ENCODE measurements at places on chromosomes 7 and 10.
A peak's percentile ranks its signal among the peaks of the same experiment; 100 is the strongest.

- no peak for DNase-seq
These were observed at the start of gene TMEM273 for GRCh38 chr10:49187950-49188761. TMEM273 (minus strand) TSS chr10:49188391; CDS start chr10:49188336, 55 bp downstream.

- DNase-seq: peak; percentile 8
These were observed 91.7 kb downstream of the SLC25A40 start for GRCh38 chr7:87784424-87784823.

DNA sequence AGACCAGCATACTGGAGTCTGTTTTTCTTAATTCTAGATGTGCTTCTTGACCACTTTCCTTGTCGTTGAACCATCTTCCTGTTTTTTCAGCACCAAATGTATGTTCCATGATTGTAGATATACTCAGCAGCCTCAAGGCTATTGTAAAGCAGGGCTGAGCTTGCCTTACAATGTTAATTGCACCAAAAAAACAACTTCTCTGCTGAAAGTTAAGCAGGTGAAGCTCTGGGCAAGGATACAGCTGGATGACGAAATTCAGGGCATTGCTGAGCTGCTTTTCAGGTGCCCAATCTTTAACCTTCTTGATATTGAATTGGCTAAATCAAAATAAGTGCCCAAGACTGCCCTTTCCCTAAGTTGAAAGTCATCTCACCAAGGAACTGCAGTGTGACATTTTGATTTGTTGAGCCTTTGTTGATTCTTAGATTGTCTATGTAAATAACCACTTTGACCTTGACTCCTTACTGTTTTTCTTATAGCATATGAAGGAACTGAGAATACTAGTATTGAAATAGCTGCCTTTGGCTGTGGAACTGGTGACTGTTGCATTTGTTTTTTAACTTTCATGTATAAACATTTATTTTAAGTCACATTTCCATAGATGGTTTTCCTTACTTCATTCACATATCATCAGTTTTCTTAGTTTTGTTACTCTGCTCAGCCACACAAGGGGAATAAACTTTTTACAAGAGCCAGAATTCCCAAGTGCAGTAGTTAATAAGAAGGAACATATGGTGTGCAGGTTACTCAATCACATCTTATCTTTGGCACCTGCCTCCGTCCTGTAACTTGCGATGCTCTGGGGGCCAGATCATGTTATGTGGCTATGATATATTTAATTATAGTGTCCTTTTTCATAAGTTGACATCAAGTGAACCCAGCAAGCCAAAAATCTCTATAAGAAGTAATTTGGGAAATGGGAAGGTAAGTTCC, 3.1 kb downstream of the AHCYL2 start:
- no peak for DNase-seq

DNA sequence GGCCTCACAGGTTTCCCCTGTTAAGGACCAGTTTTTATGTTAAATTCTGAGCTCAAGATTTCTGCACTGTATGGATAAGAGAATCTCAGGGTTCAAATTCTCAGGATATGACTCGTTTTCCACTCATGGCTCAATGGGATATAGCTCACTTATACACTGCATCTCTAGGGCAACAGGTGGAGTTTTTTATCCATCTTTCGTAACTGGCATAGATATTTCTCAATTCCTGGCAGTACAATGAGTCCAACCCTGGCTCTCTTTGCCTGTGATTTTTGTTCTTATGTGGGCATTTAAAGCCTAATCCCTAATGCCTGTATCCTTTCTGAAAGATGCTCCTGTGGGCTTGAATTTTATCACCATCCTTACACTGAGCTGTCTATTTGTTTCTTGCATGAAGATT, 7.6 kb downstream of the CCDC172 start:
- DNase-seq: no peak

GRCh38 chr10:102342958-102343357, 52.5 kb upstream of the NFKB2 start:
- DNase-seq: peak; percentile 79

GRCh38 chr10:31822150-31822549, 106.5 kb downstream of the ARHGAP12 start:
- DNase-seq: no peak

DNA sequence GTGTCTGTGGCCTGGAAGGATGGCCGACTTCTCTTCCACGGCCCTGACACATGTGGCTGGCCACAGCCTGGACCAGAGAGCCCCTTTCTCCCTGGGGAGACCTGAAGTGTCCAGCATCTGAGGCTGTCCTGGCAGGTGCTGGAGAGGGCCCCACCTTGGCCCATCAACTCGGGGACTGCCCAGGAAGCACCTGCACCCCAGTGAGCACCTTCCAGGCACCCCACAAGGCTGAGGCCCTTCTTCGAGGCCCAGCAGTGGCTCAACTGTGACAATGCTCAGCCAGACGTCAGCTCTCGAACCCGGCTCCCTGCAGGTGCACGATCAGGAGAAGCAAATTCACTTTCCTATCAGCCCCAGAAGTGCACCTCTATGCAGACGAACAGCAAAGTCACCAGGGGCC, 24.3 kb downstream of the RGS10 start:
- no peak for DNase-seq

GRCh38 chr10:21692916-21693315, 158.9 kb downstream of the MLLT10 start:
- no peak for DNase-seq

Data from fibroblast of the aortic adventitia (primary cell).